ENCODE measurements at places on chromosomes 1 and 21.

GRCh38 chr1:27574871-27575831, 28.8 kb downstream of the AHDC1 start:
- no peak for DNase-seq

DNA sequence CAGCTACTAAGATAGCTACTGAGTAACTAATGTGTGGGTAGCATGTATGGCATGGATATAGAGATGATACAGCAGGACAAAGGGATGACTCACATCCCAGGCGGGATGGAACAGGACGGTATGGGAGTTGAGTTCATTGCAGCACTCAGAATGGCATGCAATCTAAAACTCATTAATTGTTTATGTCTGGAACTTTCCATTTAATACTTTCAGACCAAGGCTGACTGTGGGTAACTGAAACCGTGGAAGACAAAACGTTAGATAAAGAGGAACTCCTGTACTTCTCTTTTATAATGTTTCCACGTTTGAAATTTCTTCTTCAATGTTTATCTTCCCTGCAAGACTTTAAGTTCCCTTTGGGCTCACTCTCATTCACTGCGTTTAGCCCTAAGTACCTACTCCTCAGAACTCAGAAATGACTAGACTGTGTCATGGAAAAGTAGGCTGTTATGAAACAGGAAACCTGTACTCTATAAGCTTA, 151.9 kb downstream of the MAGI3 start:
- DNase-seq = no peak

GRCh38 chr1:216113181-216113580, 310.1 kb downstream of the USH2A start:
- DNase-seq = no peak

DNA sequence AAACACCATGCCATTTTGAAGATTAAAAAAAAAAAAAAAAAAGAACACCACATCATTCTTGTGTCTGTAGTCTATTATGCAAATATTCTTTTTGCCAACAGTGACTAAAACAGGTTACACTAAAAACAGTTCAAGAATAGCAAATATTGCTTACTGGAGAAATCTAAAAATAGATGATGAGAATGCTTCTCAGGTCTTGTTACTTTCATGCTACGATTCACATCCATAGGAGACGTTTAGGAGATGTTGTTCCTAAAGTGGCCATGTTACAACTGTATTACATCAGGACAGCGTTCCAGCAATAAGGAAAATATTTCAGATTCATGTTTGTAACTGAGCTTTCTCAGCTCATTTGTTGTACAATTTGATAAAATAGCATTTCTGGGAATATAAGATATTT, 32.3 kb downstream of the RAB3GAP2 start:
- no peak for DNase-seq

- no peak for DNase-seq
These were observed 146.9 kb downstream of the SLC30A10 start for GRCh38 chr1:219781491-219781890.

Data from cortex of kidney (tissue), 1 donor.